ENCODE measurements at places on chromosomes 2 and 18.

DNA sequence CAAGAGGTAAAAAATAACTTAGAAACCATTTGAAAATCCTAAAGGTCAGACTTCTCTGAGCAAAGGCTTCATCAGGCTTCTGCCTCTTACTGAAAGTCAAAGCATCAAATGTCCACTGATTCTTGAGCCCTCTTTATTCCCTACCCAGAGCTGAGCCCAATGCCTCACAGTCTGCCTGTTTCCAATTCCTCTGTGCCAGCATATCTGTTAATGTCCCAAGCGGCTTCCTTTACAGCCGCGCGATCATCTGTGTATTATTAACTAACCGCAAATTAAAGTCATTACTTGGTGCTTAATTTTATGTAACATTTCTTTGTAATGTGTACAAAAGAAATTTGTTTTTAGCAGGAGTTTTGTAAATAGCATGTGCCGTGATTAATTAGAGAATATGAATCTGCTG is 418.8 kb upstream of the HNRNPA3 start:
- DNase-seq, result no peak

DNA sequence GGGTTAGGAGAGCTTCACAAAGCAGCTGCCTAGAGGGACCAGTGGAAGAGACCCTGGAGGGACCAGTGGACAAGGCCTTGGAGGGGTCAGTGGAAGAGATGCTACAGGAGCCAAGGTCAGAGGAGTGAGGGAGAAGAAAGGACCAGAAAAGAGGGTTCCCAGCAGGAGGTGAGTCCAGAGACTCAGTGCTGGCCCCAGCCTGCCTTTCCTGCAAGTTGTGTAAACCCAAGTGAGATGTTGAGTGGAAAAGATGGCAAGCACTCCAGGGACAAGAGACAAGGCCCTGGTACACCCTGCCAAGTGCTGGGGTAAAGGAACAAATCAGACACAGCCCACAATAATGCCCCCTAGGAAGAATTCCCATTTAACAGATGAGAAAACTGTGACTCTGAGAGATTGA is 94.4 kb downstream of the TTC32 start:
- DNase-seq, result no peak

DNA sequence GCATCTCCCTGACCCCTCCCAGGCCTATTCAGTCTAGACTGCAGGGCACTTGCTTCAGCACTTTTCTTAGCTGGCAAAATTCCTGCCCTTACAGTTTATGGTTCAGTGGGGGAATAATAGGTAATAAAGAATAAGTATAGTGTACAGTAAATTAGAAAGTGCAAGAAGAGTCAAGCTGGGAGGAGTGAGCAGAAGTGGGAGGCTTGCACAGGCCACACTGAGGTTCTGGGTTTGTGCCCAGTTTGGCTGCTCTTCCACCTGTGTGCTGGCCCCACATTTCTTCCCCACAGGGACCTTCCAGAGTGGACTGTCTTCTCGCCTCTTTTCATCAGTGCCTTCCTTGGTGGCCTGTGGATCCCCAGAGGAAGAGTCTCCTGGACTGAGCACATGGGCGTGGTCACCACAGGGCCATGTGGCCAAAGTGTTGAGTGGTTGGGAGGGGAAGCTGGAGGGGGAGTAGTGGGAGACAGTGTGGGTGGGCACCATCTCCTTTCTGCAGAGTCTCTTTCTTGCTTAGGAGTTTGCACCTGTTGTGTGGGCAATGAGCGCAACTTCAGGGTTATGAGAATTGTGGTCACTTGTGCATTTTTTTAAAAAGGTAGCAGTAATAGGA is 128.6 kb upstream of the ZSWIM2 start:
- no peak for DNase-seq

- DNase-seq, result no peak
Observed at GRCh38 chr2:124663645-124663997, 638.5 kb downstream of the CNTNAP5 start.
